Left lung (tissue), 14 donors: ENCODE measurements at places on chromosomes 5 and 9. TPM values are rescaled to one million over a fixed set of nuclear protein-coding genes. Genes with fewer than 3 reads are reported as not detected.

Gene ACSL6
- total RNA-seq = 1.1 TPM

DNA sequence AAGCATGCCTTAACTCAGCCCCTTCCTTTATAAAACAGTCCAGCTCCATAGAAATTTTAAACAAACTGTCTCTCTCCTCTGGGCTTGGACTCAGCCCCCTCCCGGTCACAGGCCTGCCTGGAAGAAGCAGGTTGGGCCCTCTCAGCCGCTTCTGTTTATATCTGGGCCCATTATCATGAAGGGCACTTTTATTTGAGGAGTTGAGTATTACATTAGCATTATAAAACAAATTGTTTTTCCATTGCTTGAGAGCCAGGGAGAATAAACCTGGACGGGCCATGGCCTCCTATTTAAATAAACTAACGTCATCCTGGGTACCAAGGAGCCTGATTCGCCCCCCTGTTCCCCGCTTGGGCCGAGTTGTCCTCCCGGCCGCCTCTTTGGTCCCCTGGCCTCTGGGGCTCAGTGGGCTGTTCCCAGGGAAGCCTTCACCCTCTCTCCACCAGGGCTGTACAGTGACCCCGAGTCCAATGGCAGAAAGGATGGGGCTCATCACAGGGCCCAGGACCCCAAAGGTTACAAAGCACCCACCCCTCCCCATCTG lies 13.2 kb downstream of the IRX2 start:
- H3K27ac ChIP-seq = peak overlapping the region; percentile 83
- no peaks in the 10 kb centered on the region for H3K36me3 ChIP-seq
- H3K4me3 ChIP-seq = no peak overlapping the region
- H3K4me1 ChIP-seq = peaks cover 10% of the 10 kb centered on the region
- peaks cover 51% of the 10 kb centered on the region for H3K27me3 ChIP-seq

GRCh38 chr9:112086627-112087026 lies 88.5 kb downstream of the SUSD1 start:
- H3K27me3 ChIP-seq = no peaks in the 10 kb centered on the region
- no peak for DNase-seq
- H3K4me1 ChIP-seq = no peaks in the 10 kb centered on the region

DNA sequence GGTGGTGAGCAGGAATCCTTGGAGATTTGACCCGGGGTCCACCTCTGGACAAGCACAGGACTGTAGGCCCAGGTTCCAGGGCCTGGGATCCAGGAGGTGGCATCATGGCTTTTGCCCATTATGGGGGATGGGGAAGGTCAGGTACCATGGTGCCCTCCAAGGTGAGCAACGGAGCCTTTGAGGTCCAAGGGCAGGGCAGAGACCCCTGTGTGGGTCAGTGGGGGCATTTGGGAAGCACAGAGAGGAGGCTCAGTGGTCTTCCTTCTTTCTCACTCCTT lies 117.7 kb downstream of the RXRA start:
- no peak for DNase-seq
- peaks cover 7% of the 10 kb centered on the region for H3K4me1 ChIP-seq
- H3K4me3 ChIP-seq = no peak overlapping the region
- H3K36me3 ChIP-seq = peaks cover 6% of the 10 kb centered on the region
- no peak overlapping the region for H3K27ac ChIP-seq

- peaks cover 6% of the 10 kb centered on the region for H3K36me3 ChIP-seq
- H3K27me3 ChIP-seq = no peaks in the 10 kb centered on the region
- peak overlapping the region; percentile 99 for H3K27ac ChIP-seq
- DNase-seq = no peak
- peaks cover 46% of the 10 kb centered on the region for H3K4me1 ChIP-seq
- H3K4me3 ChIP-seq = peak overlapping the region; percentile 92
Observed at GRCh38 chr5:112977440-112977861, 853 bp downstream of the DCP2 start.
